Vagina (tissue), 2 donors: ENCODE measurements at places on chromosomes 6 and 20. TPM values are rescaled to one million over a fixed set of nuclear protein-coding genes. Genes with fewer than 3 reads are reported as not detected.
A peak's percentile ranks its signal among the peaks of the same experiment; 100 is the strongest.

GRCh38 chr20:57481281-57481711, 43.6 kb downstream of the CTCFL start:
- no peaks in the 10 kb centered on the region for H3K4me1 ChIP-seq
- H3K27ac ChIP-seq, result peak overlapping the region; percentile 36
- no peak for DNase-seq
- H3K4me3 ChIP-seq, result no peak overlapping the region

- no peaks in the 10 kb centered on the region for H3K27me3 ChIP-seq
- no peak overlapping the region for H3K27ac ChIP-seq
- H3K4me3 ChIP-seq, result no peak overlapping the region
- DNase-seq, result no peak
- peaks cover 50% of the 10 kb centered on the region for H3K4me1 ChIP-seq
These were observed 49.1 kb downstream of the NFATC2 start for GRCh38 chr20:51493346-51493791.

GRCh38 chr6:70210462-70210861, 92.4 kb downstream of the COL9A1 start:
- DNase-seq, result no peak
- no peaks in the 10 kb centered on the region for H3K36me3 ChIP-seq
- H3K27me3 ChIP-seq, result no peaks in the 10 kb centered on the region
- no peaks in the 10 kb centered on the region for H3K4me1 ChIP-seq
- H3K4me3 ChIP-seq, result no peak overlapping the region

DNA sequence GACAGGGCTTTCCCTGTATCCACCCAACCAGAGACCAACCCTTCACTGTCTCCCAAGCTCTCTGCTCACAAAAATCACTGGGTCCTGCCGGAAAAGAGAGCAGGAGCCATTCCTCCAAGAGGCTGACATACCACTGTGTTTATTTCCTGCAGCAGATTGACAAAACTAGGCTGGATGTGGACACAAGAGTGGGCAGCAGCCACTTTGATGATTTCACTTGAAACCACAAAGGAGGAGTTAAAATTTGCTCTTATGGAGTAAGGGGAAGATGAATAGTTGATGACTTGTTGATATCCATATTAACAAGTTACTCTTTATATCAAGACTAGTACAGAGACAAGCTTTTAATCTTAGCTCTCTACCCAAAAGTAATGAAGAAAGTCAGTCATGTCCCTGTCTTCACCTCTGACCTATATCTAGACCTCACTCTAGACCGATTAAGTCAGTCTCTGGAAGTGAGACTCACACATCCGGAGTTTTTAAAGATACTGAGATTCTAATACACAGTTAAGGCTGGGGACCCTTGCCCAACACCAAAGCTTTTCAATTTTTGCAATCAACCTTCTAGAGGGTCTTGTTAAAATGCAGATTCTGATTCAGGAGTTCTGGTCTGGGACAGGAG, 73.8 kb downstream of the SCML4 start:
- no peaks in the 10 kb centered on the region for H3K36me3 ChIP-seq
- no peak overlapping the region for H3K27ac ChIP-seq
- no peak overlapping the region for H3K4me3 ChIP-seq
- no peak for DNase-seq
- no peaks in the 10 kb centered on the region for H3K4me1 ChIP-seq
- no peaks in the 10 kb centered on the region for H3K27me3 ChIP-seq

DNA sequence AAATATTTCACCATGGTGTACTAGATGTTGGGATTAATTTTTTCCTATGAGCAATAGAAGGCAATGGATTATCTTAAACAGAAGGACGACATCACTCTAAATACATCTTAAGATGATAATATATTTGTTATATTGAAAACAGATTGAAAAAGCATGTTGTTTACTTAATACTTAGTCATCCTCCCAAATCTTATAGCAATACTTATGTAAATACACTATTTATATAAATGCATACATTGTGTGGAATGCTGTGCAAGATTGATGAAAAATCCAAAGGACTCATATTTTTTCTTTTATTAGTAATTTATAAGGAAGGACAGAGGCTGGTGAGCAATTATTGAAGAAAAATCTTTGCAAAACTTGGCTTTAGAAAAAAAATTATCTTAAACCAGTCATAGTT, 593.5 kb downstream of the MMUT start:
- DNase-seq, result no peak
- no peak overlapping the region for H3K27ac ChIP-seq
- no peaks in the 10 kb centered on the region for H3K36me3 ChIP-seq

DNA sequence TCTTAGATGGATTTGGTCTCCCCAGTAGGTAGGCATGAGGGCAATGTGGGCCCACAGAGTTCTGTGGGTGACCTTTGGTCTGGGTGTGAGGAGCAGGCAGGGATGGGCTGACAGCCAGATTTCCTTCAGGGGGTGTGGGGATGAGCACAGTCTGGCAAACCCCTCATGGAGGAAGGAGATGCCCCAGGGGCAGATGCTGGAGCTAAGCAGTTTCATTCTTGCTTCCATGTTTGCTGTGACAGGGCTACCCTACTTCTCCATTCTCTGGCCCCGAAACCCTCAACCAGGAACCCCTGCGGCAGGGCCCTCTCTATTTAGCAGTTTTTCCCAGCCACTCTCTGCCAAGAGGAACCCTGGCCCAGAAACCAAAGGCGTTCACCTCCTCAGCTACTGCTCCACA, 40.4 kb downstream of the GCLC start:
- DNase-seq, result no peak
- H3K36me3 ChIP-seq, result no peaks in the 10 kb centered on the region
- no peak overlapping the region for H3K4me3 ChIP-seq
- no peaks in the 10 kb centered on the region for H3K27me3 ChIP-seq
- no peak overlapping the region for H3K27ac ChIP-seq

GRCh38 chr20:21523895-21524294, 10.0 kb upstream of the NKX2-2 start:
- DNase-seq, result no peak
- no peaks in the 10 kb centered on the region for H3K27me3 ChIP-seq
- no peak overlapping the region for H3K4me3 ChIP-seq
- H3K27ac ChIP-seq, result no peak overlapping the region

DNA sequence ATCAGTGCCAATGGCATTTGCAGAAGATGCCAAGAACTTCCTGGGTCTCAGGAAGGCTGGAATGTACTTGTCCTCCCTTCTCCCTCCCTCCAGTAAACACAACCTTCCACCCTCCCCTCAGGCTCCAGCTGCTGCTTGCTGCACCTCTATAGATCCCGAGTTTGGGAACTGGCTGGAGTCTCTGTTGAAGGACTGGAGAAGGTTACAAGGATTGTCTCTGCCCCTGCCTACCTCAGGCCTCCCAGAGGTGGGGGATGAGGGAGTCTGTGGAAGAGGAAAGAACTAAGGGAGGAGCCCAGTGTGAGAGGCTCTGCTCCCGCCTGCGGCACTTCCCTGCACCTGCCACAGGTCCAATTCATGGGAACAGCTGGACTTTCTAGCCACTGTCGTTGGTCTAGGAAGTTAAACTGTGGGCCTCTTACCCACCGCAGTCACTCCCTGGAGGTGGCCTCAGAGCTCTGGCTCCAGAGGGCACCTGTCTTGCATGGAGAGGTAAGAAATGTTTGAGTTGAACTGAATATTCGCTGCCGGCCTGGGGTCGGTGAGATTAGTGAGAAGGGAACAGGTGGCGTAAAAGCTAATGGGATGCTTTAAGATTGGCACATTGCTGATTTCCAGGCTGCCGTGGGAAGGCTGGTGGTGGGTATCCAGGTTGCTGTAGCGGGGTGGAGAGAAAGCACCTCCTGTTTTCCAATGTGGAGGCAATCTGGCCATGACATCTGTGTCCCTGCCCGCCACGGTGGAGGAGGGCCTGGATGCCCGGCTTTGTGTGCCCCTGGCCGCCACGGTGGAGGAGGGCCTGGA, 54.3 kb downstream of the PPP1R14C start:
- H3K27ac ChIP-seq, result no peak overlapping the region
- H3K27me3 ChIP-seq, result no peaks in the 10 kb centered on the region
- no peak overlapping the region for H3K4me3 ChIP-seq
- DNase-seq, result no peak
- no peaks in the 10 kb centered on the region for H3K36me3 ChIP-seq

Gene SYTL3
- 10.8 TPM for total RNA-seq
